Stimulated activated CD8-positive, alpha-beta memory T cell treated with anti-CD3 and anti-CD28 coated beads, Interleukin-4, amount 100 ng/mL, for 48 hours (primary cell): ENCODE measurements at places on chromosomes 1 and 21.

DNA sequence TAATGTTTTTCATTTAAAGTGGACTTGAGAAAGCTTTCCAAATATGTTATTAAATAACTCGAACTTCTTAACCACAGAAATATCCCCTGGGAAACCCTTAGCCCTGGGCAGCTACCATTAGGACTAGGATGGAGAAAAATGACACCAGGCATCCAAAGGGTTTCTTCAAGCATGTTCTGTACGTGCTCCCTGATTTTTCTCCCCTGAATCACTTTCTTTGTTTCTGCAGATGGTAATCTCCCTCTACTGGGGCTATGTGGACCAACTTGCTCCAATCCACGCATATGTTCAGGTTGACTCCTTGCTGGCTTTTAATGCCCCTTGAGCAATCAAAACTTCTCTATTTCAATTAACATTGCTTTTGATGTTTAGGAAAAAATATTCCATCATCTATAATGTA, 312.7 kb upstream of the C1orf87 start:
- DNase-seq = no peak

- peak; percentile 34 for DNase-seq
Observed at GRCh38 chr21:33070998-33071769, 1.2 kb downstream of the OLIG1 start.

- no peak for DNase-seq
Observed at GRCh38 chr1:247357781-247358211, 26.1 kb upstream of the ZNF496 start.

DNA sequence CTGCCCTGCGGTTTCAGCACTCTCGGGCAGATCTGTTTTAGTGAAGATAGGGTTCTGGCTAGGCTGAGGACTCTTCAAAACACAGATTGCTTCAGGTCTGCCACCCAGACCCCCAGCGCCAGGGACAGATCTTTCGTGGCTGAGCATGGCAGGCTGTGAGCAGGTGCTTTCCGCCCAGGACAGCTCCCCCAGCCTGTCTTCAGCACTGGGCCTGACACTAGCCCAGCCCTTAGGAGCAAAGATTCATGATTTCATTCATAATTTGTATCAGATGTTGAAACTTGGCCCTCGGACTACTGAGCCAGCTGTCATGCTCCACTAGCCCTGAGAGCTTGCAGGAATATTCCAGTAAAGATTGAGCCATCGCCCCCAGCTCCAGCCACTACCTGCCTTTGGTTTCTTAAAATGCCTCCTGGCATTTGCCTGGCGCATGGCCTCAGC, 5.9 kb downstream of the ADPRS start:
- DNase-seq = no peak

- no peak for DNase-seq
Observed at GRCh38 chr1:67888216-67889106, 55.2 kb upstream of the GNG12 start.

DNA sequence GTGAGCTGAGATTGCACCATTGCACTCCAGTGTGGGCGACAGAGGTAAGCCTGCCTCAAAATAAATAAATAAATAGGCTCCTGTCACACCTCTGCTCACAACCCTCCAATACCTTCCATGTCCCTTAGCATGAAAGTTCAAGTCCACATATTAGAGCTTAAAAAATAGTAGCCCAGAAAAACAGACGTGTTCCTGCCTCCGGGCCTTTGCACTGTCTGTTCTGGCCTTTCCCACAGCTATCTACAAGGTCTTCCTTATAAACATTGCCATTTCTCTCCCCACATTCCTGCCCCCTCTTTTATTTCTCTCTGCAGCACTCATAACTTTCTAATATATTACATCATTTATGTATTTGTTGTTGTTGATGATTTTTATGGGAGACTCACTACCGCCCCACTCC, 85.6 kb upstream of the CASZ1 start:
- no peak for DNase-seq

- no peak for DNase-seq
Observed at GRCh38 chr1:210739627-210740026, 394.3 kb downstream of the KCNH1 start.

- DNase-seq = no peak
Observed at GRCh38 chr21:38800924-38801744, 4.6 kb upstream of the ETS2 start.

GRCh38 chr21:38849776-38850175, 44.0 kb downstream of the ETS2 start:
- no peak for DNase-seq

- no peak for DNase-seq
Observed at GRCh38 chr1:154176337-154176736, 15.6 kb downstream of the TPM3 start.

- DNase-seq = no peak
Observed at GRCh38 chr1:2506007-2506860, 20.2 kb downstream of the PANK4 start.

DNA sequence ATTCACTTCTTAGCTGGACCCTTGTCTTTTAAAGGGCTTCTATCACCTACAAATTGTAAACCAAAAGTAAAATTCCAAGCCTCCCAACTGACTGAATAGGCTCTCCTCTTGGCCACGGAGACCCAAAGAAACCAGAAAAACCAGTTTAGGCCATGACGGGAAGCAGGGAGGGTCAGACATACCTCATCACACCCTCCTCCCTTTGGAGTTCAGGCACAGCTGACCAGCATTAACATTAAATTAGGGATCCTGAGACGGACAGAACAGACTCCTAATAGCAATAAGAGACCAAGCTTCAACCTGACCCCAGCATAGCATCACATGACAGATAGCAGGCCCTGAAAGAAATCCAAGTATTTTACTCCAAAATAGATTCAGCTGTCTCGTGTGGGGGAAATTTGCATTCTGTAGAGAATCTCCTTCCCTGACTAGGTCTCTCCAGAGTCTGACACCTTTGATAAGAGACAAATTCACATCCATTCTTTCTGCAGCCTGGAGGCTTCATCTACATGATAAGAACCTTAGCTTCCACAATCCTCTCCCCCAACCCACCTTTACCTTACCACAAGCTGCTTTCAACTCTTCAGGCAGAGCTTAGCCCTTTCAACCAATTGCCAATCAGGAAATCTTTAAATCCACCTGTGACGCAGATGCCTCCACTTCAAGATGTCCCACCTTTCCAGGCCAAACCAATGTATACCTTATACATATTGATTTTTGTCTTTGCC, 177.1 kb upstream of the RAB4A start:
- no peak for DNase-seq

GRCh38 chr1:234709473-234710228, 99.7 kb upstream of the IRF2BP2 start:
- no peak for DNase-seq

- peak; percentile 66 for DNase-seq
Observed at GRCh38 chr1:172394141-172394751, 26.2 kb upstream of the C1orf105 start.

DNA sequence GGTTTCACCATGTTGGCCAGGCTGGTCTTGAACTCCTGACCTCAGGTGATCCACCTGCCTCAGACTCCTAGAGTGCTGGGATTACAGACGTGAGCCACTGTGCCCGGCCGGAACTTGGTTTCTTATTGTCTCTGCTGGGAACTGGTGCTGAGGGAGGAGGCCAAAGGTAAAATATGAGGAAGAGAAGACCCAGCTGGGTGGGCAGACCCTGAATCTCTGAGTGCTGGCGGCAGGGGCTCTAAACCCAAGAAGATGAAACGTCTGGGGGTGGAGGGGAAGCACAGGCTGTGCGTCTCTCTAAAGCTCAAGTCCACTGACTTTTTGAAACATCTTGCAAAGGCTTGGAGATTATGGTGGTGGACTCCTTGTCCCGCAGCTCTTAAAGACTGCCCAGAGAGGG, 82.0 kb upstream of the TLR5 start:
- DNase-seq = peak; percentile 7

DNA sequence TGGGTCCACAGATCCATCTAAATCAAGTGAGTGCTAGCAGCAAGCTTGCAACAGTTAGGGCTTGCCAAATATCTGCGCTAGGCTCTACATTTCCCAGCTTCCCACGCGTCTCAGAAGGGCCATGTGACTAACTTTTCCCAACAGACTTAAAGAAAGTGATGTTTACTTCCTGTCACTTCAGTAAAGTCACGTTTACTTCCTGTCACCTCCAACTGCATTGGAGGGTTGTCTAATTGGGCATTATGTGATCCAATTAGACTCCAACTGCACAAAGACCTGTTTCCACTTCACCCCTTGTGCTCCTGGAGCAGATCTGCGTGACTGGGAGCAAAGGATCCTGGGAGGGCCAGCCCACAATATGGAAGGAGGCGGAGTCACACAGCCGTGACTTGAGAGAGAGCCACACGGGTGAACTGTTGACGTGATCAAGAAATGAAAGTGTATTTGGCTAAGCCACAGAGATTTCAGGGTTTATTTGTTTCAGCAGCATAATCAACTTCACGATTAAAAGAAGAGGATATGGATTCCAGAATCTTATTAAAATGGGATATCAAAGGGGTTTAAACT, 77.7 kb downstream of the CYYR1 start:
- DNase-seq = no peak

DNA sequence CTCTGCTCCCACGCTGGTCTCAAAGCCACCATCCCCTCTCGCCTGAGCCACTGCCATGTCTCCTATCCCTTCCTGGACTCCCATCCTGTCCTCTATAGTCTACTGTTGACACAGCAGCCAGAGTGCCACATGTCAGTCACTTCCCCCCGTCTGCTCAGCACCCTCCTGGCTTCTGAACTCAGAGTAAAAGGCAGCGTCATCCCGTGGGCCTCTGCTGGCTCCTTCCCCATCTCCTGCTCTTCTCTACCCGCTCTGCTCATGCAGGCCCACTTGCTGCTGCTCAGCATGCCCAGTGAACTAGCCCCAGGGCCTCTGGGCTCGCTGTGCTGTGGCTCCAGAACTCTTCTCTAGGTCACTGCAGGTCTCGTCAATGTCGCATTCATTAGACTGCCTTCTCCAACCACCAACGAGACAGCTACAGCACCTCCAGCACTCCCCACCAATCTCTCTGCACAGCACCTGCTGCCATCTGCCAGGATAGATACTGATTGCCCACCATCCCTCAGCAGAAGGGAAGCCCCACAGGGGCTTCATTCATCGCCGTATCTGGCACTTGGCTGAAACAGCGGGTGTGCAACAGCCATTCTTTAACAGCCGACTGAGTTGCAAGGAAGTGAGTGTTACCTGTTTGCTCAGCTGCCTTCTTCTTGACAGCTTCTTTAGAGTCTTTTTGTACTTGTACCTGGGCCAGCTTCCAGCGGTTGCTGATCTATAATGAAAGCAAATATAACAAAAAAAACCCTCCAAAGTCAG, 11.8 kb upstream of the SRM start:
- no peak for DNase-seq
